ENCODE measurements at places on chromosomes 7 and 10.
A peak's percentile ranks its signal among the peaks of the same experiment; 100 is the strongest.

DNA sequence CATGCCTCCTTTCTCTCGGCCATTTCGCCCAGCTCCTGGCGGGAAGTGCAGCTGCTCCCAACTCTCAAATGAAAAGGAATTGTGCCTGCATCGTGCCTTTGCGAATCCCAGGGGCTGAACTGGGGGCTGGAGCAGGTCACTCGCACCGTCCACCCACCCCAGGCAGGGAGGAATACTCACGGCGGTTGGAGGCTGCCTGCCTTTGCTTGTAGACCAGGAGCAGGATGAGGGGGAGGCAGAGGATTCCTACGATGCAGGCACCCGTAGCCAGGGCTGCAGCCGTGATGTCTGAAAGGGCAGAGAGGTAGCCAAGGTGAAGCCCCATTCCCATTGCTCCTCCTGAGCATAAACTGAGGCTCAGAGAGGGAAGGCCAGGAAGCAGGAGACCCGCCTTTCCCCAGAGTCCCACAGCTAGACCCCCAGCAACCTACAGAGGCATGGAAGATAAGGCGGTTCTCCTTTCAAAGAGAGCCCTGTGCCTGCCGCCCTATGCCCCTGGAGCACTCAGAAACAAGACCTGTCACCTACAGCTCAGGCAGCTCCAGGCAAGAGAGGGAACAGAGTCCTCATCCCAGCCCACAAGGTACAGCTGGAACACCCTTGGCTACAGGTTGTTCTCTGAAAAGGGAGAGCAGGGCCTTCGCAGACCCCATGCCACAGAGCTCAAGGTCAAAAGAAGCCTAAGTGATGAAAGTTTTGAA lies 18.0 kb downstream of the VSIR start:
- no peak overlapping the region for H3K4me3 ChIP-seq
- H3K27ac ChIP-seq = peak overlapping the region; percentile 60
- peaks cover 62% of the 10 kb centered on the region for H3K36me3 ChIP-seq

- peak overlapping the region; percentile 51 for H3K27ac ChIP-seq
- no peak for DNase-seq
- no peak overlapping the region for H3K4me3 ChIP-seq
- no peaks in the 10 kb centered on the region for H3K27me3 ChIP-seq
- H3K36me3 ChIP-seq = no peaks in the 10 kb centered on the region
These were observed 37.7 kb downstream of the ATXN7L1 start for GRCh38 chr7:105838627-105839231.

DNA sequence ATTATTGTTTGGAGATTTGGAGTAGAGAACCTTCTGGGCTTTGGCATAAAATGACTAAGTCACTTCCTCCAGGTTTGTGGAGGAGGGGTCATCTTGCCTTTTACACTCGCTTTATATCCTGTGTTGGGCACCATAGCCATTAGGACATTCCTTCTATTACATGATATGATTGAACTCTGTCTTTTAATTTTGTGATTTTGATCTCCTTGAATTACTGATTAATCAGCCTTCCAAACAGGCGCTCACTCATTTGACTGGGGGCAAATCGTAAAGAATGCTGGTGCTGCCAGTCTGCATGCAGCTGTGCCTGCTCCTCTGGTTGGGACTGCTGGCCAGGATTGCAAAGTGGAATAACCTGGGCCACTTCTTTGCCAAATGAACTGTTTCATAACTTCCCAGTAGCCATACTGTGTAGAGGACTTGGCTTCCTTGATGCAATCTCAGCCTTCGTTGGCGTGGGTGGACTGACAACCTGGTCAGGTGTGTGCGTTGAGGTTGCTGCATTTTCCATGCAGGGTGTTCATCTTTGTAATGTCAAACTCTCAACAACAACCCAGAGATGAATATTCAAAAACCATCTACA lies 65.9 kb upstream of the RAB11FIP2 start:
- H3K36me3 ChIP-seq = no peaks in the 10 kb centered on the region
- H3K27me3 ChIP-seq = no peaks in the 10 kb centered on the region
- no peak overlapping the region for H3K4me3 ChIP-seq

DNA sequence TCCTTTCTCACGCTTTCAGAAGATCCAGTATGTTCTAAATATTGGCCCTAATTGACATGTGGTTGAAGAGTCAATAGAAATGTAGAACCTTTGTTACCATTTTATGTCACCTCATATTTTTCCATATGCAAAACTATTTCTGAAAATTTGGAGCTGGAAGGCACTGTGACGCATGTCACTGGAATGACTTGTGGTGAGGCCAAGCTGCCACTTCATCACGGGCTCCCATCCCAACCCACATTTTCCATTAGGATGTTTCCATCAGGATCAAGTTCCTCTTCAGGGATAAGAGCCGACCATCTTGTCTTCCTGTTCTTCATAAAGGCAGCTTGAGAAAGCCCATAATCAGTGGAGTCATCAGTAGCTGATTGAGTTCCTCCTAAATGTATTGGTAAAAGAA lies 1241.7 kb downstream of the GATA3 start:
- H3K27ac ChIP-seq = no peak overlapping the region
- no peak overlapping the region for H3K4me3 ChIP-seq
- H3K4me1 ChIP-seq = no peaks in the 10 kb centered on the region
- no peak for DNase-seq
- H3K36me3 ChIP-seq = no peaks in the 10 kb centered on the region
- no peaks in the 10 kb centered on the region for H3K27me3 ChIP-seq

DNA sequence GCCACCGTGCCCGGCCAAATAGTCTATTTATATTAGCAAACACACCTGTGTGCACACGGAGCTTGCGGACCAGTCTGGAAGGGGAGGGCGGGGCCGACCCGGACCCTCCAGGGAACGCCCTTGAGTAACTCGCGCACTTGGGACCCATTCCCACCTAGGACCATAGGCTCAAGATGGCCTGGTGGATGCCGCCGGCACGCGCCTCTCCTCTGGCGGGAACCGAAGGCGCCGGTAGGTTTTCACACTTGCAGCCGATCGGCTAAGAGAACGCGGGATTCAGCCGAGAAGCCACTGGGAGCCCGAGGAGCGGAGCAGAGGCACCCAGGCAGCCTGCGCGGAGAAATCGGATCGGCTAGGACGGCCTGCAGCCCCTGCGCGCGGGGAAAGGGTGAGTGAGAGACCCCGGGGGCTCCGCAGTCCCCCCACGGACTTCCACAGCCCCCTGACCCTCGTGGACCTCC lies 18.9 kb downstream of the IFT22 start:
- H3K27ac ChIP-seq = no peak overlapping the region
- no peak overlapping the region for H3K4me3 ChIP-seq
- DNase-seq = no peak
- H3K4me1 ChIP-seq = peaks cover 8% of the 10 kb centered on the region
- no peaks in the 10 kb centered on the region for H3K36me3 ChIP-seq

DNA sequence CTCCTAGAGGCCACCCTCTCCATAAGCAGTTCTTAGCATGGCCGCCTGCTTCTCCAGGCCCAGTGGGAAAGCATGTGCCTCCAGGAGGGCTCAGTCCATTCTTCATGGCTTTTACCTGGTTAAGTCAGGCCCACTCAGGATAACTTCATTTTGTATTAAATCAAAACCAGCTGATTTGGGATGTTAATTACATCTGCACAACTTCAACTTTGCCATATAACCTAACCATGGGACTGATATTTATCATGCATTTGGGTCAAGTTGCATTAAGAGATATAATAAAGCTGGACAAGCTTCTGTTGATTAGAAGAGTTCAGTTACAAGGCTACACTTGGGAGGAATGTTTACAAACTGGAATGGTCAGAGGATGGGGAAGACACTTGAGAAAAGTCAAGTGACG lies 65.5 kb downstream of the EGFR start:
- H3K4me1 ChIP-seq = no peaks in the 10 kb centered on the region
- H3K27ac ChIP-seq = no peak overlapping the region
- no peaks in the 10 kb centered on the region for H3K36me3 ChIP-seq
- no peak for DNase-seq
- no peak overlapping the region for H3K4me3 ChIP-seq

- no peak for DNase-seq
- H3K27me3 ChIP-seq = no peaks in the 10 kb centered on the region
- no peak overlapping the region for H3K4me3 ChIP-seq
- peaks cover 14% of the 10 kb centered on the region for H3K4me1 ChIP-seq
- H3K27ac ChIP-seq = no peak overlapping the region
- H3K36me3 ChIP-seq = no peaks in the 10 kb centered on the region
These were observed 21.4 kb downstream of the LEP start for GRCh38 chr7:128262273-128263028.

DNA sequence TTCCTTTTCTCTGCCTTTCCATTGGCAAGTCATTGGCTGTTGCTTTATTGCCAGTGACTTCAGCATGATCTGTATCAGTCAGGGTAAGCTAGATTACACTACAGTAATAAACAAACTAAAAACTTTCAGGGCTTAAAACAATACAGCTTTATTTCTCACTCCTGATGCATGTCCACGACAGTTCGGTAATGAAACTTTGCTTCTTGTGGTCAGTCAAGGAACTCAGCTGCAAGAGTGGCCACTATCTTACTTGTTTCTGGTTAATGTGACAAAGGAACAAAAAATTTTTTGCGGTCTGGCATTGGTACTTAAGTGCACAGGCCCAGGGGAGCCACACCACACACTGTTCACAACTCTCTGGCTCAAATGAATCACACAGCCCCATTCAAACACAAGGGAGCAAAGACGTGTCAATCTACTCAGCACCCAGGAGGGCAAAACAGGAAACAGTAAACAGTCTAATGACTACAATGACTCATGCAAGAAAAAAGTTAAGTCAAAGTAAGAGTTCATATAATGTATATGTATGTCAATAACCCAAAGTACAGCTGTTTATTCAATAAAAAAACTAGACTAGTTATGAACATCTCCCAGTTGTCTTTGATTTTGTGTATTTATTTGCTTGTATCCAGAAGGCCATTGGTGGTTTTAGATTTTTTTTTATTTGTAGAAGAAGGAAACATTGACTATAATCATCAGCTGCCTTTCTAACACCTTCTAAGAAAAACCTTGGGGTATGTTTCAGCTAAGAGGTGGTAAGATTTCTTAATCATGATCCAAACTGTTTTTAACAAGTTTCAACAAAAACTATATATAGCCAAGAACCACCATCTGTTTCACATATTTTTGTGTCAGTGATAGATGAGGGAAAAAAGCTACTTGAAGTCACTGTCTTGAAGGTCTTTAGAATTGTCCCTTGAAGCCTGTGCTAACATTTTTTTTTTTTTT lies 134.4 kb upstream of the FAM3C start:
- DNase-seq = no peak
- H3K27ac ChIP-seq = no peak overlapping the region
- H3K27me3 ChIP-seq = no peaks in the 10 kb centered on the region
- H3K36me3 ChIP-seq = no peaks in the 10 kb centered on the region
- H3K4me1 ChIP-seq = peaks cover 11% of the 10 kb centered on the region

DNA sequence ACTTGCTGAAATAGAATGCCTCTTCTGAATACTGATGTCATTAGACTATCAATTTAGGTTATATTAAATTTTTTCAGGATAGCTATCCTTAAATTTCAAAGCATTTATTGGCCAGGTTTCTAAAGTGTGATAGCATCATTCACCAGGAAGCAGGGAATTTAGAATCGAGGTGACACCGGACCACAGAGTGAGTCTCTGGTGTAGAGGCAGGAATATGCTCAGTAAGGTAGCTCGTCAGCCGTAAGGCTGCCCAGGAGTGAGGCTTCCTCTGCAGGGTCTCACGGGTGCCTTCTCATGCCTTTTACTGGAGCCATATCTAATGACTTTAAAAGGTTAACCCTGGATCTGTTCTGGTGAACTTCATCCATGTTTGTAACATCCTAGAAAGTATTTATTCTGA lies 170.8 kb upstream of the KLF14 start:
- H3K27me3 ChIP-seq = no peaks in the 10 kb centered on the region
- no peaks in the 10 kb centered on the region for H3K36me3 ChIP-seq
- H3K4me1 ChIP-seq = peaks cover 58% of the 10 kb centered on the region
- DNase-seq = no peak

- no peaks in the 10 kb centered on the region for H3K36me3 ChIP-seq
- DNase-seq = no peak
- no peaks in the 10 kb centered on the region for H3K4me1 ChIP-seq
- H3K27ac ChIP-seq = no peak overlapping the region
These were observed 163.1 kb downstream of the ADK start for GRCh38 chr10:74314166-74314565.

- H3K4me3 ChIP-seq = no peak overlapping the region
- no peaks in the 10 kb centered on the region for H3K27me3 ChIP-seq
- H3K36me3 ChIP-seq = no peaks in the 10 kb centered on the region
These were observed 84.4 kb downstream of the CDK14 start for GRCh38 chr7:90680484-90680883.

DNA sequence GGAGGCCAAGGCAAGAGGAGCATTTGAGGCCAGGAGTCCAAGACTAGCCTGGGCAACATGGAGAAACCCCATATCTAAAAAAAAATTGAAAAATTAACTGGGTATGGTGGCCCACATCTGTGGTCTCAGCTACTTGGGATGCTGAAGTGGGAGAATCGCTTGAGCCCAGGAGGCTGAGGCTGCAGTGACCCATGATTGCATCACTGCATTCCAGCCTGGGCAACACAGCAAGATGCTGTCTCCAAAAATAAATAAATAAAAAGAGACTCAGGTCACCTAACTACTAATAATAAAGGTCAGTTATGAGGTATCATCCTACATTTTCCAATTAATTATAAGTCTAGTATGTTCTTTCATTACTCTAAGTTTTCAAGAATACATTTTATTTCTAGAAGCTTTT lies 20.6 kb downstream of the CABCOCO1 start:
- no peaks in the 10 kb centered on the region for H3K27me3 ChIP-seq
- no peaks in the 10 kb centered on the region for H3K4me1 ChIP-seq
- H3K4me3 ChIP-seq = no peak overlapping the region

DNA sequence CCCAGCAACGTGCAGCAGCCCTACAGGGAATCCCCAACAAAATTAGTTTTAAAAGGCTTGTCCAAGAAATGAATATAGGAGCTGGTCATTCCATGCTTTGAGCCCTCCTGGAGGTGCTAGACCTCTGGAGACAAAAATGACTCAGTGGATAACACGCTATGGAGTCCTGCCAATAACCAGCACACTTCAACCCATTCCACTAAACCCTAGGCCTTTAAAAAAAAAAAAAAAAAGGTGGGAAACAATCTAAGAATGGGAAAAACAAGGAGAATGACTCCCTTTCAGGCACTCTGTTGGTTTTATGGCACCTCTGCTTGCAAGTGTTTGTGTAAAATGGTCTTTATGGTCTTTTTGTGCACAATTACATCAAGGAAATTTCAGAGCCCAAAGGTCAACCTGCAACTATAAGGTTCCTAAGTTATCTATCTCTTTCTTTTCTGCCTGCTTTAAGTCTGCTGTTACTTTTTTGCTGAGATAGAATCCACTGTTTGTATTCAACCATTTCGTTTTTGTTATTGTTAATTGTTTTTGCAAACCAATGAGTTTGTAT lies 21.3 kb downstream of the AVL9 start:
- no peak overlapping the region for H3K27ac ChIP-seq
- no peaks in the 10 kb centered on the region for H3K4me1 ChIP-seq
- no peak for DNase-seq
- no peaks in the 10 kb centered on the region for H3K36me3 ChIP-seq

Measured in sigmoid colon (tissue), 7 donors.